ENCODE measurements at places on chromosomes 7 and 10. TPM values are rescaled to one million over a fixed set of nuclear protein-coding genes. Genes with fewer than 3 reads are reported as not detected.

KIF20B gene
- 78.9 TPM for total RNA-seq

GRCh38 chr10:94251568-94251967, 111.2 kb downstream of the NOC3L start:
- no peak for DNase-seq

DNA sequence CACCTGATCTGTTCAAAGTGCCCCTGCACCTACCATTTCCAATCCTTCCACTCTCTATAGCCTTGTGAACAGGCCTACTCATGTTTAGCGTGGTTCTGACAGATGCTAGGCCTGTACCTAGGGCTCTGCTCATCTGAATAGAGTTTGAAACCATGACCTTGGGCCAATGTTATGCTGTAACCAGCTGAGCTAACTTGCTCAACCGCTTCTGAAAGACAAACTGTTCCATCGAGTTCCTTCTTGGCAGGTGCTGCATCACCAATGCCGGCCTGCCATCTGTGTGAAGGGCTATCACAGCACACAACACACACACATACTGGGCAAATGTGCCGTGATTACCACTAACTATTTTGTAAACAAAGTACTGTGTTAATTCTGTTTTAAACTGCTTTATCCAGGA, 419.0 kb upstream of the GALNT17 start:
- DNase-seq = no peak

DNA sequence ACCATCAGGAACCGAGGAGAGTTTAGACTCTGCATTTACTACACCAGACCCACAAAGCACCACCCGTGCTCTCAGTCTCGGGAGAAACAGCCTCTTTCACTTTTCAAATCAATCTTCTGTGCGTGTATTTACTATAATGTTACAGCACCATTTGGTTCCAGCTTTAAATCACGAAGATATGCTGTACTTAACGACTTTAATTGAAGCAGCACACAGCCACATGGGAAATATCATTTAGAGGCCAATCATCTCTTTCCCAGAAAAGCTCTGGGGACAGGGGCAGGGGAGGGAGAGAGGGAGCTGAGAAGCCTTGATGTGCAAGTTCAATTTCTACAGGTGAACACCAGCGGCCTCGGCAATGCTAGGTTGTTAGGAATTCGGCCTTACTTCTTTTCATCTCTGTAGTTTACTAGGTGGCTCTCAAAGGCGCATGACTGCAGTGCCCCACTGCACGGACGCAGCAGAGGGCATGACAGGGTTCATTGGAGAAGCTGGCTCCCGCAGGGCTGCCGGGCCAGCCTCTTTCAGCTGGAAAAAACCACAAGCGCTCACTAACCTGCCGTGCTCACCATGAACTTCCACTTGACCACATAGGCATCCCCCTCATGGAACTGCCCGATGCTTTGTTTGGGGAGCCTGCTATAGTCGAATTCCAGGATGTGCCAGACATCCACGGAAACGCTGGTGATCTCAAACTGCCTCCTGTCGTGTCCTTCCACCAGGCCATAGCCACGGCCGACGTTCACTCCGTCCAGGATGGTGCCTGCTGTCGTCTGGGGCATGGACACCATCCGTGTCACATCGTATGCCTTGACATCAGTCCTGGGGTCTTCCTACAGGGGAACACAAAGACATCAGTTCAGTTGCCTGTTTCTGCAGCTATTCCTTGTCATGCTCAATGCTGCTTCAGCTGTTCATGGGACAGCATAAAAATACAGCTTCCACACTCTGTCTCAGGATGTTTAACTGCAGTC, 154.5 kb downstream of the SVIL start:
- no peak for DNase-seq

DNA sequence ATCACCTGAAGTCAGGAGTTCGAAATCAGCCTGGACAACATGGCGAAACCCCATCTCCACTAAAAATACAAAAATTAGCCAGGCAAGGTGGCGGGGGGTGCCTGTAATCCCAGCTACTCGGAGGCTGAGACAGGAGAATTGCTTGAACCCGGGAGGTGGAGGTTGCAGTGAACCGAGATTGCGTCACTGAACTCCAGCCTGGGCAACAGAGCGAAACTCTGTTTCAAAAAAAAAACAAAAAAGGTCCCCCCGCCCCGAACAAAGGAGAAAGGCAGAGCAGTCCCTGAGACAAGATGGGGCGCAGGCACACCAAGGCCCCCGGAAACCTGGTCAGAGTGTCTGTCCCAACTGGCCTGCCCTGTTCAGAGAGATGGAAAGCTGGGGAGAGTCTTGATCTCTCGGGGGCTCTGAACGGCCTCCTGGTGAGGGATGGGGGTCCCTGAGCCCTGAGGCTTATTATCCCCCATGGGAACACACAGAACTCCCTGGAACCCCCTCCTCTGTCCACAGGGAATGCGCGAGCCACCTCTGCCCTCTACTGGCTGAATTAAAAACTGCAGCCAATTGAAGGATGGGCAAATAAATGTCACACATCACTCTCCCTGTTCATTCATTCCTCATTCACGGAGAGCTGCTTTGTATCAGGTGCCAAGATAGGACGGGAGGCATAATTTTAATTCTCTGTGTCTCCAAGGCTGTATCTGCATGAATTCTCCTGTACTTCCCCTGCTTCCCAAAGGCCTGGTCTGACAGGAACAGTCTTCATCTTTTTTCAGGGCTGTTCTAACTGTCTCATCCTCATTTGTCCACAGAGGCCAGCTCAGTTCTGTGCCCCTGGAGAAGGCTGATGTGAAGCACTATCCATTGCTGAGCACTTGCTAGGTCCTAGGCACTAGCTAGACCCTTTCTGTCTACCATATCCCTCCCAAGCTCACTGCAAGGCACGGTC, 28.9 kb downstream of the MAT1A start:
- DNase-seq = peak; percentile 56

GRCh38 chr10:76456197-76456596, 1024.8 kb downstream of the LRMDA start:
- DNase-seq = no peak

- no peak for DNase-seq
Observed at GRCh38 chr7:98520356-98520951, 96.6 kb upstream of the NPTX2 start.

DNA sequence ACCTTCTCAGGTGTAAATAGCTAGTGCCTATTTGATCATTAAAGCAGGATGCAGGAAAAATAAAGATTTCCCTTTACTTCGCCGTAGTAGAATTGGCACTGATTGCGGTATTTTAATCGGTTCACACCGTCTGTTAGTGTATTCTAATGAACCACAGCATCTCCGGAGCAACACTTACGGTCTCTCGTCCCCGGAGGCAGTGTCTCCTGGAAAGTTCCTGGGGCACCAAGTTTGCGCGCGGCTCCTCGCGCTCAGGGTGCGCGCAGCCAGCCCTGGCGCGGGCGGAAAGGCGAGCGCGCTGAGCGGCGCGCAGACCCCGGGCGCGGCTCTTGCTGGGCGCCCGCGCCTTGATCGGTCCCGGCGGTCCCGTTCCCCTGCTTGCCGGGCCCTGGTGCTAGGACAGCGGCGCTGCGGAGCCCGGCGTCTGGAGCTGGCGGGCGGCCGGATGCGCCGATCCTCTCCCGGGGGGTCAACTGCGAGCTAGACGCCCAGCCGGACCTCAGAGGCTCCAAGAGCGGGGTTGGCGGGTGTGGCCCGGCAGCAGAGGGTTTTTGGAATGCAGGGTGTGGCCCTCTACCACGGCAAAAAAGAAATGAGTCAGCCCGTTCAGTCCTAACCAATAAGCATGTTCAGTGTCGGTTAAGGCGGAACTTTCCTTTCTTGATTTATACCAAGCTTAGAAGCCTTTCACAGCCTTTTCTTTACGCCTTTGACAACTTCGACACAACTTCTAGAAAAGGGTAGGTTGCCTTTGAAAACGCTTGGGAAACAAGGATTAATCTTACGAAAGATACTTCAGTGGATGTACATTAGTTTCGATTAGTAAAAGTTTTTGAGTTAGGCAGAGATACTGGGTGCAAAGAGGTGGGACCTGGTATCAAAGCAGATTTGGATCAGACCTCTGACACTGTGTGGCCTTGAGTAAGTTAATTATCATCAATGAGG, 166.8 kb upstream of the ASAH2 start:
- DNase-seq = peak; percentile 85

DNA sequence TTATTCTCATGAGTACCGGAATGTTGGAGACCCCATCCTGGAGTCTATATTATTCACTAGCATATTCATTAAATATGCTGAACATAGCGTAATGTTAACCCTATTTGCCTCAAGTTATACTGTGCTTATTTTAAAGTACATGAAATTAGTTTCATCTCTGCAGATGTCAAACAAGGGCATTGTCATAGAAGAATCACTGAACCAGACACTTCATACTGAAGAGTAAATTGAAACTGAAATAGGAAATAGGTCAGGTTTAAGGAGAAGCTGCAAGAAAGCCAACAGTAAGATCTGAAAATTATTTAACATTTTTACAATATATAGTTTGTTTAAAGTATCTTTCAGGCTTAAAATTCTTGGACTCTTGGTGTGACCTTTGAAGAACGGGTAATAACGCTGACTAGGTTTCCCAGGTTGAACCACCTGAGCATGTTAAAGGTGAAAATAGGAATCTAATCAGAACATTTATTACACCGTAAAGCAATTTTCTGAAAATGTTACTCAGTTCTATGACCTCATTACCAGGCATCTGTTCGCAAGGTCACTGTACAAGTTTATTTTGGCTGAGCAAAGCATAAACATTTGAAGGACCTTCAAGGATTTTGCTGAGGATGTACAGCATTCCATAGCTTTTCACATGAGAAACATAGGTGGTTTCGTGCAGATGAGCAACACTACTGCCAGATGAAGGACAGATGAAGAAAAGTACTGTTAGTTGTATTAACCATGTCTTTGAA, 82.7 kb downstream of the REEP3 start:
- DNase-seq = no peak

DNA sequence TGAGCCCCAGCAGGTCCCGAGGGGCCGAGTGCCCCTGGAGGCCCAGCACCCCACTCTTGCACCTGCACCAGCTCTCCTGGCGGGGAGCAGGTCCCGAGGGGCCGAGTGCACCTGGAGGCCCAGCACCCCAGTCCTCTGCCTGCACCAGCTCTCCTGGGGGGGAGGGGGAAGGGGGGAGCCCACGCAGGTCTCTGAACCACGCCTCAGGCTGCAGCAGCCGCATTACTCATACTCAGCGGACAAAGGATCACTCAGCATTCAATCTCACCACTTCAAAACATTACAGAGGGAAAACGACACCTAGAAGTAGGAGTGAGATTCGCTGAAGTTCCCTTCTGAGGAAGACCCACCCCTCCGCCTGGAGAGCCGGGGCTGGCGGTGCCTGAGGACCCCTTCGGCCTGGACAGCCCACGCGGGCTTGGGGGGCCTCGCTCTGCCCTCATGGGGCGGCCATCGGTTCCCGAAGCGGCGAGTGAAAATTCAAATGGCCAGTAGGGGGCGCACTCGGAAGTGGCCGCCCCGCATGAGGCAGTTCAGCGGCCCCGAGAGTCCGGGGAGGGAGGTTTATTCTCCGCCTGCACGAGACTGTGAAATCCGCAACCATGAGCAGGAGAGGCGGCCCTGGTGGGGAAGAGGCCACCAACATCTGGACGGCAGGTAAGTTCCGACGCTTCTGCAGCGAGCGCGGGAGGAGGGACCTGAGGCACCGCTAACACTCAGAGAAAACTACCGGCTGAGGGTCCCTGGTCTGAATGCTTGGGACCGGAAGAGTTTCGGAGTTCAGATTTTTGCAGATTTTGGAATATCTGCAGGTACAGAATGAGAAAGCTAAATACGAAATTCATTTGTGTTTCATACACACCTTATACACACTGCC, 1.1 kb upstream of the GPER1 start:
- peak; percentile 80 for DNase-seq
